Stimulated activated CD4-positive, alpha-beta T cell treated with anti-CD3 and anti-CD28 coated beads, Interleukin-1b, Interleukin-23, amount 100 ng/mL, for 1 hour (primary cell): ENCODE measurements at places on chromosomes 16 and 17.

DNA sequence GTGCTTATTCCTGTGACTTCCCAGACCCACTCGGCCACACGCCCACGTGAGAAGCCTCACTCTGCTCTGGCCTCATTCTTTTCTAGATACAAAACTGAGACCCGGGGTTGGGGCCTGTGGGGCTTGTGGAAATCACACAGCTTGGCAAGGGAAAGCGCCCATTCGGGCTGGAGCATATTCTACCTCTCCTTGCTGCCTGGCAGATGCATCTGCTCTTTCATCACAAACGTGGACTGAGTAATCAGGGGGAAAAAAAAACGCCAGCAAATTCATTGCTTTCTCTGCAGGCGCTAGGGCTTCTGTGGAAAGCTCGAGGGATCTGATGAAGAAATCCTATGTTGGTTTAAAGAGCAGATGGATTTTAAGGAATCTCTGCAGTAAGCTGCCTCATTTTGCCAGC lies 44.4 kb downstream of the DNAH9 start:
- no peak for DNase-seq

GRCh38 chr16:56669005-56669839 lies at the start of gene MT1H:
Gene MT1H (plus strand): TSS chr16:56669814. CDS start chr16:56669885, 71 bp downstream.
- no peak for DNase-seq

GRCh38 chr17:34285286-34285792 lies at the start of gene CCL11:
Gene CCL11 (plus strand): TSS chr17:34285742. CDS start chr17:34285809, 67 bp downstream.
- DNase-seq: no peak

GRCh38 chr16:74825941-74826340 lies 51.3 kb upstream of the FA2H start:
- no peak for DNase-seq

GRCh38 chr16:31441956-31442355 lies 633 bp downstream of the ZNF843 start:
- no peak for DNase-seq

DNA sequence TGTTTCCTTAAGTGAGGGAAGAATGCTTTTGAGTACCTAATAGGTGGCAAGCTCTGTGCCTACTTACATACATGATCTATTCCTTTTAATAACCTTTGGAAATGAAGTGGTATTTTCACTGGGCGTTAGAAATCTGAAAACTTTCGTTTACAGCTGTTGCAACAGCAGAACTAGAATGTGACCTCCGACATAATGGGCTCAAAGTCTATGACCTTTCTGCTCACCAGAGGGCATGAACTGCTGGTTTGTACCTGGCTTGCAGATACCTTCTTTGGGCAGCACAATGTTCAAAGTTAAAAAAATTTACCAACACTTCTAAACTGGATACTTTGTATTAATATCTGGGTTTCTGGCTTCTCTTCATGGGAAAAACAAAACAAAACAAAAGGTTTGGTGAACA lies 24.3 kb downstream of the CA4 start:
- no peak for DNase-seq

GRCh38 chr16:75053791-75054555 lies 55.1 kb downstream of the ZNRF1 start:
- no peak for DNase-seq

DNA sequence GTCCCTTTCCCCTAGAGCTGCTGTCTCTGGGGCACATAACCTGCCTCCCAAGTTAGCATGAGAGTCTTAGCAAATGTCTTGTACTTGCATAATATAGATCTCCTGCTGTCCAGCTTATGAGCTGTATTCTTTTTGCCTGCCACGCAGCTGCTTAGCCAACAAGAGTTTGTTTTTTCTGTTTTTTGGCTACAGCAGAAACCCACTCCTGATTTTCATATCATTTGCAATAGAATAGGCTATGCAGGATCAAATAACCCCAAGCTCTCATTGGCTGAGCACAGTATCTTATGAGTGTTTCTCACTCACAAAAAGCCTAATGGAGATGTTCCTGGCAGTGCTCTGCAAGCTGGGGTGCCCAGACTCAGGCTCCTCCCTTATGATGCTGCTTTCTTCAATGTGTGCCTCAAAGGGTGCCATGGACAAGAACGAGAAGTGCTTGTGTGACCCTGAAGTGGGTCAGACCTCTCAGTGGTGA lies 23.1 kb downstream of the B9D1 start:
- DNase-seq: no peak

DNA sequence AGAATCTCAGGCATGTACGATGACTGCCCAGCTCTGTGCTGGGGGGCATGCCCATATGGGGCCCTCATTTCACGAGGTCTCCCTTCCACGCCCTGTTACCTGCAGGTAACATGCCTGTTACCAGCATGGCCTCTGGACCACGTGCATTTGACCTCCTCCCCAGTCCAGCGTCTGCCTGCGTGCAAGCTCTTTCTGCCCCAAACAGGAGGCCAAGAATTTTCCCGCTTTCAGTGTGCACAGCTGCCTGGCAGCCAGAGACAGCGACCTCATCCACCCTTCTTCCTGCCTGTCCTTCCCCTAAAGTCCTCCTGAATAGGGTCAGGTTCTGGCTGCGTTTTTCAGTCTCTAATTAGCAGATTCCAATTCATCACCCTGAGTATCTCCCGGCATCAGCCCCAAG lies 306.5 kb upstream of the ZFHX3 start:
- no peak for DNase-seq

DNA sequence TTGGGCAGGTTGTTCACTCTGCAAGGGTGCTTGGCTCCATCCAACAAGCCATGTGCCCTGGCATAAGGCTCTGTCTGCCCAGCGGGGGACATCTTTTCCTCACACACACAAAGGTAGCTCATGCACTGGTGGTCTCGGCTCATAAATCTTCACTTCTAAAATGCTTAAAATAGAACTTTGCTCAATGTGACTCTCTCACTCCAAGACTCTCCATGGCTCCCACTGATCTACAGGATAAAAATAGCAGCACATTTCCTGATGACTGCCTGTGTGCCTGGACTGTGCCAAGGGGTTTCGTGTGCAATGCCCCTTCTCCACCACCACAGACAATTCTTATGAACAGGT lies 15.1 kb upstream of the CIBAR2 start:
- DNase-seq: no peak

GRCh38 chr17:50568659-50569058 lies 8.1 kb downstream of the CACNA1G start:
- DNase-seq: no peak

GRCh38 chr16:66471264-66471663 lies 44.2 kb downstream of the BEAN1 start:
- DNase-seq: no peak
